Pancreas (tissue), 10 donors: ENCODE measurements at places on chromosomes 13 and 19.

DNA sequence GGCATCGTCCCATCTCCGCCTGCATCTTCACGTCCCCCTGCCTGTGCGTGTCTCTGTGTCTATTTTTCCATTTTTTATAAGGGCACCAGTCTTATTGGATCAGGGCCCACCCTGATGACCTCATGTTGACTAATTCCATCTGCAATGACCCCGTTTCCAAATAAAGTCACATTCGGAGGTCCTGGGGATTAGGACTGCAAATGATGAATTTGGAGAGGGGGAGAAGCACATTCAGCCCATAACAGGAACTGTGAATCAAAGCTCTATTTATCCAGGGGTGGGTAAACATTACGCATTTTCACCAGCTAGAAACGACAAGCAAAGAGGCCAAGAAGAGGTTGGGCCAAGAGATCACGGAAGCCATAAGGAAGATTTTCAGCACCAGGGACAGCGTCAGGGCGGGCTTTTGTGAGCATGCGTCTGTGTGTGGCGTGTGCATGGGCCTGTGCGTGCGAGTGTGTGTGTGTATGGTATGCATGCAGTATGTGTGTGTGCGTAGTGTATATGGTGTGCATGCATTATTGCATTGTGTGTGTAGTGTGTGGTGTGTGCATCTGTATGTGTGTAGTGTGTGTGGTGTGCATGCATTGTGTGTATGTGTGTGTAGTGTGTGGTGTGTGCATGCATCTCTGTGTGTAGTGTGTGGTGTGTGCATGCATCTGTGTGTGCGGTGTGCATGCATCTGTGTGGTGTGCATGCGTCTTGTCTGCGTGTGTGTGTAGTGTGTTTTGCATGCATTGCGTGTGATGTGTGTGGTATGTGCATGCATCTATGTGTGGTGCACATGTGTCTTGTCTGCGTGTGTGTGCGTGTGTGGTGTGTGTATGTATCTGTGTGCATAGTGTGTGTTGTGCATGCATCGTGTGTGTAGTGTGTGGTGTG is 19.6 kb downstream of the CELF5 start:
- H3K27ac ChIP-seq, result no peak overlapping the region
- H3K4me3 ChIP-seq, result no peak overlapping the region
- no peak for DNase-seq
- no peaks in the 10 kb centered on the region for H3K4me1 ChIP-seq
- H3K36me3 ChIP-seq, result no peaks in the 10 kb centered on the region

GRCh38 chr13:58999851-59000250 is 1163.9 kb downstream of the DIAPH3 start:
- H3K27me3 ChIP-seq, result no peaks in the 10 kb centered on the region
- H3K27ac ChIP-seq, result no peak overlapping the region
- no peak for DNase-seq
- no peak overlapping the region for H3K4me3 ChIP-seq

DNA sequence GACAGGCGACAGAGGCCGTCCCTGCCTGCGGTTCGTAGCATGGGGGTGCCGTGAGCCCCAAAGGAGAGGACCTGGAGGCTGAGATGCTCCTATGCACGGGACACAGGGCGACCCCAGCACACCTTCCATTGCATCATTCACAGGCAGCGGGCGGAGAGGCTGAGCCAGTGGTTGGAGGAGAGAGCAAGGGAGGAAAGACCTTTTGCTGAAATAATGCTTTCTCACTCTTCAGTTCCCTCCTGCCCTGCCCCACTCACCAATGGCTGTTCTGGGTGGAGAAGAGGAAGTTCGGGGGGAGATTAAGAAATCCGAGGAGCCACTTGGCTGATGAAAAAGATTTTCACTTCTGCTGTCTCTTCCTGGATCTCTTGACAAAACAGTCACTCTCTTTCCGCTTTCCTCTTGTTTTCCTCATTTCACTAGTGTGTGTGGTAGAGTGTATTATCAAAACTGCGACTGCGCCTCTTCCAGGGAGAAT is at the start of gene NLRP12:
Gene NLRP12, minus strand, starts transcription at position 181 of the 478 bp plus-strand sequence. Its CDS starts 140 bp downstream, at position 41.
- H3K4me1 ChIP-seq, result no peaks in the 10 kb centered on the region
- DNase-seq, result no peak
- H3K36me3 ChIP-seq, result no peaks in the 10 kb centered on the region
- peaks cover 7% of the 10 kb centered on the region for H3K27me3 ChIP-seq
- no peak within 1 kb of the TSS for H3K27ac ChIP-seq

- H3K27me3 ChIP-seq, result no peaks in the 10 kb centered on the region
- H3K36me3 ChIP-seq, result no peaks in the 10 kb centered on the region
- H3K4me3 ChIP-seq, result no peak overlapping the region
- peaks cover 8% of the 10 kb centered on the region for H3K4me1 ChIP-seq
- DNase-seq, result no peak
- H3K27ac ChIP-seq, result no peak overlapping the region
Observed at GRCh38 chr13:29782798-29783197, 67.6 kb downstream of the UBL3 start.

DNA sequence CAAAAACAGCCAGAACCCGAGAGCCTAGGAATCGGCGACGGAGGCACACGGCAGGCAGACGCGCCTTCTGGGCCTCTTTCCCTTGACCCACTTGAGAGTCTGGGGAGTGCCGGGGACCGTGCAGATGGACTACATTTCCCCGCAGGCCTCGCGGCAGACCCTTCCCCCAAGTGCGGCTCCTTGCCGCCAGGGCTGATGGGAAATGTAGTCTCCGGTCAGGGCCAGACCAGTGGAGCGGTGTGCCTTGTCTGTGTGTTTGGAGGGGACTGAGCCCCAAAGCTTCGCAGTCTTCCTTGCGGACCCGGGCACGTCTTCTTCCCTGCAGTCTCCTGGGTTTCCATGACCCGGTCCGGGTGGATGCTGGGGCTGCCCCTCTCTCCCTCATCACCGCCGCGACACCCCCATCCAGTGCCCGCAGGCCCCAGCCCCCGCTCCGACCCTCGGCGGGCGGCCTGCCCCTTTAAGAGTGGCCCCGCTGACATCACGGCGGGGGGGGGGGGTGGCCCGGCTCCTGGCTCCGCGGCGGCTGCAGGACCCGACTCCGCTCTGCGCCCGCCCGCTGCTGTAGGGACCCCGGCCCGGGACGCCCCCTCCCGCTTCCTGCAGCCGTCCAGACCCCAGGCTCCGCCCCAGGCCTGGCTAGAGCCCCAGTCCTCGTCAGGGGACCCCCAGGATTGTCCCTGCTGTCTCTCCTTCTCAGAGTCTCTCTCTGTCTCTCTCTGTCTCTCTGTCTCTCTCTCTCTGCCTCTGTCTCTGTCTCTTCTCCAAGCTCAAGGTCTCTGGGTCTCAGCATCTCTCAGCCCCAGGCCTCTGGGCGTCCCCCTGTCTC is 758 bp upstream of the CACNG7 start:
- DNase-seq, result peak; percentile 48
- H3K36me3 ChIP-seq, result no peaks in the 10 kb centered on the region
- no peak overlapping the region for H3K27ac ChIP-seq
- no peak overlapping the region for H3K4me3 ChIP-seq
- H3K27me3 ChIP-seq, result peaks cover 35% of the 10 kb centered on the region

- no peaks in the 10 kb centered on the region for H3K36me3 ChIP-seq
- H3K27ac ChIP-seq, result no peak overlapping the region
Observed at GRCh38 chr19:14048443-14049153, 13.3 kb downstream of the PALM3 start.

DNA sequence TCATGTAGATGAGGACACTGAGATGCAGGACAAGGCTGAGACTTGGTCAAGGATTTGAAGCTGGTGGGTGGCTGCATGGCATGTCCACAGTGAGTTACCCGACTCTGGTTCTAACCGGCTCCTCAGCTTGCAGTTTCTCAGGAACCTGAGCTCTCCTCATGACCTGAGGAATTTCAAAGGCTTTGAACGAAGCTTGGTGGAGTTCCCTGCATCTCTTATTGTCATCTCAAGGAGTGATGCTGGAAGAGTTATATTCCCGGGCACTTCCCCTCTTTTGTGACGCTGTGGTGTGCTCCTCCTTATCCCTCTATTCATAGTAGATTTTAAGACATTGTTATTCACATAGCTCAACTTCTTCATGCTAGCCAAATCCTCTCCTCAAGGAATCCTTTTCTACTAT is 500.1 kb upstream of the HTR2A start:
- H3K36me3 ChIP-seq, result no peaks in the 10 kb centered on the region
- DNase-seq, result no peak
- no peak overlapping the region for H3K4me3 ChIP-seq
- H3K27me3 ChIP-seq, result no peaks in the 10 kb centered on the region

GRCh38 chr19:778910-779653 is 18.2 kb upstream of the PTBP1 start:
- DNase-seq, result no peak
- no peaks in the 10 kb centered on the region for H3K4me1 ChIP-seq
- peak overlapping the region; percentile 58 for H3K27ac ChIP-seq
- no peaks in the 10 kb centered on the region for H3K36me3 ChIP-seq
- H3K4me3 ChIP-seq, result no peak overlapping the region

- DNase-seq, result peak; percentile 71
- H3K36me3 ChIP-seq, result no peaks in the 10 kb centered on the region
- peak overlapping the region; percentile 29 for H3K27ac ChIP-seq
Observed at GRCh38 chr19:10568062-10568825, 535 bp downstream of the CDKN2D start.

DNA sequence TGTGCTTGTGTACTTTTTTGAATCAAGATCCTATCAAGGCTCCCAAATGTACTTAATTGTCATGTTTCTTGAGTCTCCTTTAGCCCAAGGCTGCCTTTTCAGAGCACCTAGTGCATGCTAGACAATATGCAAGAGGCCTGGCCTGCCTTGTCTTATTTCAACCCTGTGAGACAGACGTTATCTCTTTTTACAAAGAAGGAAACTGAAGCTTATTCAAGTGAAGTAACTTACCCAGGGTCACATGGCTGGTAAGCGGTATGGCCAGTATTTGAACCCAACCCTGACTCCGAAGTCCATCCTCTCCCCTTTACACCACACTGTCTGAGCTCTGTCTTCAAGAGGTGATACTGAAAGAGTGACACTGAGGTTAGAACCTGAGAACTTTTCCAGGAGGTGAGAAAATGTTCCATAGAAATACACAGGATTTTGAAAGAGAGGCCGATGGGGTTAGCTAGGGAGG is 505.1 kb downstream of the FOXO1 start:
- H3K4me1 ChIP-seq, result no peaks in the 10 kb centered on the region
- no peaks in the 10 kb centered on the region for H3K27me3 ChIP-seq
- DNase-seq, result no peak
- no peaks in the 10 kb centered on the region for H3K36me3 ChIP-seq

- H3K36me3 ChIP-seq, result no peaks in the 10 kb centered on the region
- H3K27ac ChIP-seq, result peak overlapping the region; percentile 97
- no peaks in the 10 kb centered on the region for H3K4me1 ChIP-seq
- DNase-seq, result peak; percentile 37
Observed at GRCh38 chr13:94550062-94550738, 45.8 kb downstream of the TGDS start.

- no peak for DNase-seq
- no peaks in the 10 kb centered on the region for H3K4me1 ChIP-seq
- H3K27me3 ChIP-seq, result no peaks in the 10 kb centered on the region
- H3K27ac ChIP-seq, result no peak overlapping the region
- H3K36me3 ChIP-seq, result no peaks in the 10 kb centered on the region
Observed at GRCh38 chr19:21491146-21491545, 14.3 kb upstream of the ZNF429 start.

DNA sequence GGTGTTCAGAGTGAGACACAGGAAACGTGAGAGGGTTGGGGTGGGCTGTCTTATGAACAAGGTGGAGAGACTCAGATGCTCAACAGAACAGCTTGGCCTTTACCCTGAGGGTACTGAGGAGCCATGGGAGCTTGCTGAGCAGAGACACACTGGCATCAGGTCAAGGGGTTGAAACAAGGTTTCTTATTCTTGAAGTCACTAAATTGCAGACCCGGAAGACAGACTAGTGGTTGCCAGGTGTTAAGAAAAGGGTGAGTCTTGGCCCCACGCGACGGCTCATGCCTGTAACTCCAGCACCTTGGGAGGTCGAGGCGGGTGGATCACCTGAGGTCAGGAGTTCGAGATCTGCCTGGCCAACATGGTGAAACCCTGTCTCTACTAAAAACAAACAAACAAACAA is 22.4 kb downstream of the CACNG6 start:
- no peaks in the 10 kb centered on the region for H3K36me3 ChIP-seq
- H3K27me3 ChIP-seq, result no peaks in the 10 kb centered on the region
- no peak overlapping the region for H3K27ac ChIP-seq
- DNase-seq, result no peak

GRCh38 chr13:109547942-109548341 is 238.4 kb downstream of the IRS2 start:
- no peak overlapping the region for H3K27ac ChIP-seq
- H3K27me3 ChIP-seq, result no peaks in the 10 kb centered on the region
- no peak for DNase-seq

GRCh38 chr13:72384186-72384823 is 343.1 kb downstream of the MZT1 start:
- H3K27me3 ChIP-seq, result no peaks in the 10 kb centered on the region
- no peaks in the 10 kb centered on the region for H3K36me3 ChIP-seq
- H3K4me1 ChIP-seq, result no peaks in the 10 kb centered on the region
- no peak for DNase-seq
- H3K27ac ChIP-seq, result no peak overlapping the region
- H3K4me3 ChIP-seq, result no peak overlapping the region

DNA sequence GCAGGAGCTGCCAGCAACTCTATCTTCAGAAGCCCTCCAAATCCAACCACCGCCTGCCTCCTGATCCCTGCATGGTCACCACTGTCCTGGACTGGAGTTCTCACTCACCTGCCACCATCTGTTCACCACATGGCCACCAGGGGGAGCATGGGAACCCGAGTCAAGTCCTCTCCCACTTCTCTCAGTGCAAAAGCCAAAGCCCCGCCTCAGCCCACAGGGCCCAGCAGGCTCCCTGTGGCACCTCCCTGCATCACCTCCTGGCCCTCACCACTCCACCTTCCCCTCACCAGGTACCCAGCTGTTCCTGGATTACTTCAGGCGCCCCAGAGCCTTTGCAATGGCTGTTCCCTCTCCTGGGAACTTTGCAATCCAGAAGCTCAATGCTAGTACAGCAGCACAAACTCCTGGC is 5.3 kb downstream of the DHPS start:
- peak; percentile 89 for DNase-seq
- H3K27me3 ChIP-seq, result no peaks in the 10 kb centered on the region
- no peak overlapping the region for H3K4me3 ChIP-seq
- no peaks in the 10 kb centered on the region for H3K4me1 ChIP-seq

- DNase-seq, result peak; percentile 90
- peaks cover 13% of the 10 kb centered on the region for H3K4me1 ChIP-seq
- H3K4me3 ChIP-seq, result no peak overlapping the region
- H3K27ac ChIP-seq, result no peak overlapping the region
Observed at GRCh38 chr19:41373993-41374392, 2.3 kb upstream of the TMEM91 start.

GRCh38 chr13:101152184-101152583 is 264.1 kb downstream of the NALCN start:
- no peak overlapping the region for H3K4me3 ChIP-seq
- no peaks in the 10 kb centered on the region for H3K4me1 ChIP-seq
- H3K27ac ChIP-seq, result no peak overlapping the region
- H3K36me3 ChIP-seq, result no peaks in the 10 kb centered on the region
- DNase-seq, result no peak
- no peaks in the 10 kb centered on the region for H3K27me3 ChIP-seq

- peak within 1 kb of the TSS; percentile 44 for H3K4me3 ChIP-seq
- peak within 1 kb of the TSS; percentile 85 for H3K27ac ChIP-seq
- H3K4me1 ChIP-seq, result peaks cover 9% of the 10 kb centered on the region
- H3K27me3 ChIP-seq, result no peaks in the 10 kb centered on the region
Observed at GRCh38 chr19:6767357-6768235, at the start of gene SH2D3A. SH2D3A (minus strand) TSS chr19:6767435; CDS start chr19:6763748, 3,687 bp downstream.

- DNase-seq, result no peak
- H3K4me3 ChIP-seq, result no peak overlapping the region
- H3K27me3 ChIP-seq, result no peaks in the 10 kb centered on the region
- H3K4me1 ChIP-seq, result no peaks in the 10 kb centered on the region
- H3K36me3 ChIP-seq, result peaks cover 36% of the 10 kb centered on the region
- no peak overlapping the region for H3K27ac ChIP-seq
Observed at GRCh38 chr13:110636701-110637201, 21.4 kb downstream of the NAXD start.
